ENCODE measurements at places on chromosomes 1 and 21. TPM values are rescaled to one million over a fixed set of nuclear protein-coding genes. Genes with fewer than 3 reads are reported as not detected.

PCNX2 gene
- 24.0 TPM for total RNA-seq

PDC gene
- total RNA-seq: not detected

DNA sequence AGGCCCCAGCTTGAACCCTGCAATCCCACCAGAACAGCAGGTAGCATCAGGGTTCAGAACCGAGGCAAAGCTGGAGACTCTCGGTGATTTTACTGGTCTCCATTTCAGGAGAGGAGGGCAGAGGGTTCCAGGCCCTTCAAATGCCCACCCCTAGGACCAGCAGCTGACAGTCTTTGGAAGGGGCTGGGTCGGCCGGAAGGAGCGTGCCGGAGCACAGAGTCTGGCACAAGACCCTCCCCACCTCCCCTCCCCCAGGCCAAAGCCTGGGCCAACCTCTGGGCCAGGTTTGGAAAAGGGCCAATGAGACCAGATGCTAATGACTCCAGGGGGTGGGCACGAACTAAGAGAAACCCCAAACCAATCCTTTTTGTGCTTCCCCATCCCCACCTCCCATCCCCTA lies 6.9 kb downstream of the FBXO2 start:
- no peak for DNase-seq

- DNase-seq: no peak
These were observed 147.7 kb downstream of the RERE start for GRCh38 chr1:8669606-8670335.

DNA sequence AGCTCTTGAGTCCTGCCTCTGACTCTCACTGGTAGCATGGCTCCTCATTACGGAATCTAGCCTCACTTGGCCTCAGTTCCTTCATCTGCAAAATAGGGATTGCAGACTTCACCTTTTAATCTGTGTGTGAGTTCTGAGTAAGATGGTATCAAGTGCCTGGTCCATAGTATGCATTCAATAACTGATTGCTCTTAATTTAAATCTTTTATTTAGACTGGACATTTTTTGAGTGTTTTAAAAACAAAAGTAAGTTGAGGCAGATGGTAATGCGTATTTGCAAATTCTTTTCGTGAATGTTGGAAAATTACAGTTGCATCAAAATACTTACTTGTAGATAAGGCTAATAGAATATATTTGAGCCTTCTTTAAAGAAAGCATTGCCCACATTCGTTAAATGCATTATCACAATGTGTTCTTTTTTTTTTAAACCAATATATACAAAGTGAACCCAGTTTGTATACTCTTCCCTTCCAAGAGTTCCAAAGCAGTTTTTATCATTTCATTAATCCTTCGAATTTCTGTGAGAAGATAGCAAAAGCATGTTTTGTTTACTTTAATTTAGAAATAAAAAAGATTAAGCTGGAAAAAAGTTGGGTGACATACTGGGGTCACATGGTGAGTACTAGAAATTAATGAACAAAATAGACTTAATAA lies 8.1 kb downstream of the DNM3 start:
- DNase-seq: no peak

GRCh38 chr1:109630081-109630897 lies 10.7 kb downstream of the AMPD2 start:
- DNase-seq: peak; percentile 40

GRCh38 chr1:186802388-186802787 lies 26.4 kb upstream of the PLA2G4A start:
- no peak for DNase-seq

DNA sequence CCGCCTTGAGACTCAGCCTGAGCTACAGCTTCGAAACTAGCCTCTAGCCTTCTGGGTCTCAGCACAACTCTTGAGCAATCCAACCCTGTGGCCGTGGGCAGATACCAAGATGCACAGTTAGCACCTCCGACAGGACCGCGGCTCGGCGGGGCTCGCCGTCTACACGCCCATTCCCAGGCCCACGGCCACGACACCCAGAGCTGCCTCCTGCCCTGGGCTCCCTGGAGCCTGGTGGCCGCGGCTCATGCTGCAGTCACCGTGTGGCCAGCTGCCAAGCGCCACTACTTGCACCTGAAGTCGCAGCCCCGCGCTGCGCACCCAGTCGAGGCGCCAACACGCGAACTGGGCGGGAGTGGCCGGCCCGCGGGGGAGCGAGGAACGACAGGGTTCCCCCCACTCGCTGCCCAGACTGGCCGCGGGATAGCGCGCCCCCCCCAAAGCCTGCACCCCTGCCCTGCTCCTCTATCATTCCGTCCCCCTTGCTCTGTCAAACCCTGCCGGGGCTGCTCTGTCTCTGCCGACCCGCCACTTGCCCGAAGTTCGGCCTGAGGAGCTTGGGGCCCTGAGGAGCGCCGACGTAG lies 729 bp upstream of the CDCA8 start:
- DNase-seq: peak; percentile 33

Data from endothelial cell (in vitro differentiated cells).